ENCODE measurements at places on chromosomes 11 and 22.
A peak's percentile ranks its signal among the peaks of the same experiment; 100 is the strongest.

DNA sequence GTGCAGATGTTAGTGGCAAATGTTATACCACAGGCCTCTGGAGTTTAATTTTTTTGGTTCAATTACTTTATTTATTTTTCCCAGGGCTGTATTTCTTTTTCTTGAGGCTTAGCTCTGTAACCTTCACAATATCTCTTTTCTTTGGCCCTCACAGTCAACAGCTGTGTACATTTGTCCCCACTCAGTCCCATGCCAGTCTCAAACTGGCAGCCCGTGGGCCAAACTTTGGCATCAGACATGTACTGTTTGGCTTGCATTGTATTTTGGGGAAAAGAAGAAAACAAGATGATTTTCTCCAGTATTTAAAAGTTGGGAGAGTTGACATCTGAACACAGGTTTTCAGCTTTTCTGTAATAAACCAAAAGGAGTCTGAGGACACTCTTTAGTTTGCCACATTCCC, 87.1 kb downstream of the PRR5L start:
- DNase-seq, result no peak

DNA sequence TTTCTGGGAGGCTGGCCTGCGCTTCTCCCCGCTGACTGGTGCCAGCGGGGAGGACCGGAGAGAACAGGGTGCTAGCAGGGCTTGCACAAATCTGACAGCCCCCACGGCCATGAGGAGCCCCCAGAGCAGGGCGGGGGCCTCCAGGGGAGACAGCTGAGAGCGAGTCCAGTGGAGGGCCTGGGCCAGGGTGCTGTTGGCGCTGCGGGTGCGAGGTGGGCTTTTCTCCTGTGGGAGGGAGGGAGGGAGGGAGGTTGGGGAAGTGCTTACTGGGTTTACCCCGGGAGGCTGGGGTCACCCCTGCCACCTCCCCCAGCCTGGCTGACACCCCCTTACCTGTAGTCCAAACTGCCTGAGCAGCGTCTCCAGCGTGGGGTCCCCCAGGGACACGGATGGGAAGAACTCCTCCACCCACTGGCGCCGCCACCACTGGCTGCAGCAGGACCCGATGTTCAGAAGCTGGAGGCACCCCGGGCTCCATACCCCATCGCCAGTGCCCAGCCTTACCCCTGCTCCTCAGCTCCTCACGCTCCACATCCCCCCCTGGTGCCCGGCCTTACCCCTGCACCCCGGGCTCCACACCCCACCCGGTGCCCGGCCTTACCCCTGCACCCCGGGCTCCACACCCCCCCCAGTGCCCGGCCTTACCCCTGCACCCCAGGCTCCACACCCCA, 3.9 kb downstream of the LMF2 start:
- peak; percentile 68 for DNase-seq

GRCh38 chr11:83649528-83649855, 363.3 kb upstream of the CCDC90B start:
- no peak for DNase-seq

DNA sequence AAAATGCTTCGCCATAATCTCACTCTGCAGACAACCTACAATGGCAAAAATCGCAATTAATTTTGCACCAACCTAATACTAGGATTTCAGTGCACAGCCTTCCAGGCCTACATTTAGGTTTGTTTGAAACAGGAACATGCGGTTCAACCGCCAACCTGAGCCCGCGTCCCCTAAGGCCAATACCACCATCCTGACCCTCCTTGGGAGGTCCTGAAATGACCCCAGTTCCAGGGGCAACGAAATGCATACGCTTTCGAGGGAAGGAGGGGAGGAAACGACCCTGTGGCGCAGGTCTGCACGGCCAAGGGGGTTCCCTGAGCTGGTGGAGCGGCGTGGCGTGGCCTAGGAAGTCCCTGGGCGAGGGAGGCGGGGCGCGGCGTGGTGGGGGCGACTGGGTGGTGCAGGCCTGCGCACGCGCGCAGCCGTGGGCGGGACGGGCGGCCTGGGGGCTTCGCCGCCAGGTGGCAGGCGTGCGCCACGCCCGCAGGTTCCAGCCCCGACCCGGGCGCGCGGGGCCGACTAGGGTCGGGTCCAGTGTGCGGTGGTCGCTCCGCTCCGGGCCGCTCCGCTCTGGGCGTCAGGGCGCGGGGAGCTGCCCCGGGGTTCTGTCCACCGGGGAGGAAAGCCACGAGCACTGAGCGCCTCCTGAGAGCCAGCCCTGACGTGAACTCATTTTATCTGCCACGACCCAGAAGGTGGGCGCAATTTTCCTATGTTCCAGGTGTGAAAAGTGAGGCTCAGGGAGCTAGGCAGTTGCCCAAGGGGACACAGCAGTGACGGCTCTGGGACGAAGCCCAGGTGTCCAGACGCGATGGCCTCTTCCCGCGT, 94.1 kb downstream of the SWAP70 start:
- peak; percentile 96 for DNase-seq

DNA sequence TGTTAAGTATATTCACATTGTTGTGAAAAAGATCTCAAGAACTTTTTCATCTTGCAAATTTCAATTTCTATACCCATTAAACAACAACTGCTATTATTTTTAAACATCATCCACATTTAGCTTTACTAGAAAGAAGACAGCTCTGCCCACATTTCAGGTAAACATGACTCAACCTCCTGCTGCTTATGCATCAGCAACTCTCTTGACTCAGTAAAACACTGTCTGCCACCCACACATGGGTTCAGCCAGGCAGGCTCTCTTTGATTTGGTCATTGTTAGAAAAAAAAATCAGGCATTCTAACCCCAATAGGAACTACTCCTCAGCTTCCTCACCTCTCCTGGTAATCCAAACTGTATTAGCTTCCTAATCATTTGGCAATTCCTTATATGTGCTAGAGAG, 5.1 kb upstream of the ENDOD1 start:
- DNase-seq, result no peak

- no peak for DNase-seq
These were observed 4.5 kb downstream of the SCO2 start for GRCh38 chr22:50520826-50521453.

DNA sequence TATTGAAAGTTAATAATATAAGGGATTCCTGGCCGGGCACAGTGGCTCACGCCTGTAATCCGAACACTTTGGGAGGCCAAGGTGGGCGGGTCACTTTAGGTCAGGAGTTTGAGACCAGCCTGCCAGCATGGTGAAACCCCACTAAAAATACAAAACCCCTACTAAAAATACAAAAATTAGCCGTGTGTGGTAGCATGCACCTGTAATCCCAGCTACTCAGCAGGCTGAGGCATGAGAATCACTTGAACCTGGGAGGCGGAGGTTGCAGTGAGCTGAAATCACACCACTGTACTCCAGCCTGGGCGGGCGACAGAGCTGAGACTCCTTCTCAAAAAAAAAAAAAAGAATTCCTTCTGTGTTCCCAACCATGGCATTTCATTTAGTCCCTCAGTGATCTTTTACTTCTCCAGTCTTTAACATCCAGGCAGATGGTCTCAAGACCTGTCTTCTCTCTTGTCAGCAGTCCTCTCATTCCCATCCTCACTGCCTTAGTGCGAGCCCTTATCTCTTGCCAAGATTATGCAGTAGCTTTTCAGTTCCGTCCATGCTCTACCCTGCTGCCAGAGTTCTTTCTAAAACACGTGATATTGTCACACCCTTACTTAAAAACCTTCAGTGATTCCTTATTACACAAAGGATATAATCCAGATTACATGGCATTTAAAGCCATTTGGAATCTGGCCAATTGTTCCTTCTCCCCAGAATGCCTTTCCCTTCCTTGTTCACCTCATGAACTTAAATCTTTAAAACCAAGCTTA, 17.9 kb downstream of the RTN3 start:
- DNase-seq, result no peak

- DNase-seq, result no peak
These were observed 1.0 kb downstream of the CBX7 start for GRCh38 chr22:39151329-39151975.

DNA sequence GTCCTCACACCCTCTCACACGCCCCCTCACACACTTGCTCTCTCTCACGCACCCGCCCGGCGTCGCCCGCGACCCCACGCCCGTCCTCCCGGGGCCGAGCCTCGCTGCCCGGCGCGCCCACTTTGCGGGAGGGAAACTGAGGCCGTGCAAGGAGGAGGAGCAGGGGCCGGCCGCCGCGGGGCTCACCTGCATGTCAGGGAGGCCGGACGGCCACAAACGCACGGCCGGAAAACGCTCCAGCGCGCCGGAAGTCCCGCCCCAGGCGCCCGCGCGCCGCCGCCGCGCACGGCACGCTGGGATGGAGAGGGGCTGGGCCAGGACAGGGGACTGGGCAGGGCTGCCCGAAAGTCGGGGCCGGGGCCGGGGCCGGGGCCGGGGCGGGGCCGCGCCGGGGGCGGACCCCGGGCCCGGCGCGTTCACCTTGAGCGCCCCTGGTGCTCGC, at the start of gene CHID1:
Gene CHID1, minus strand, starts transcription at position 222 of the 442 bp plus-strand sequence. CDS start 5,994 bp downstream, outside the sequence.
- DNase-seq, result peak; percentile 96

DNA sequence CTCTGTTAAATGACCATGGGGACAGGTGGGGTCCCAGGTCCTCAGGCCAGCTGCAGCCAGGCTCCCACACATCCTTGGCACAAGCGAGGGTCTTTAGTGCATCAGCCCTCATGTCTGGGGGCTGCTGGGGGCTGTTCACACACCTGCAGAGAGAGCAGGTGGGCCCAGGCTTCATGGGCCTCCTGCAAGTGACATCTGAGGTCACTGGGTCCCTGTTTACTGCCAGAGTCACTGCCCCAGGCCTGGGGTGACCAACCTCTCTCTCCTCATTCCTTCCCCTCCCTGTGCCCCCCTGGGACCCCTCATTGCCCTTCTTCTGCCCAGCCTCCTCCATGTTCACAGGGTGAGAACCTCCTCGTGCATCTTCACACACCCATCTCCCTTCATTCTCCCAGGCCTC, 92.4 kb downstream of the RTL6 start:
- DNase-seq, result no peak

GRCh38 chr11:87425943-87426342, 388.2 kb downstream of the TMEM135 start:
- no peak for DNase-seq

GRCh38 chr11:80596291-80596810, 1155.5 kb upstream of the TENM4 start:
- DNase-seq, result no peak

GRCh38 chr11:77359481-77359880, 58.0 kb upstream of the GDPD4 start:
- no peak for DNase-seq

DNA sequence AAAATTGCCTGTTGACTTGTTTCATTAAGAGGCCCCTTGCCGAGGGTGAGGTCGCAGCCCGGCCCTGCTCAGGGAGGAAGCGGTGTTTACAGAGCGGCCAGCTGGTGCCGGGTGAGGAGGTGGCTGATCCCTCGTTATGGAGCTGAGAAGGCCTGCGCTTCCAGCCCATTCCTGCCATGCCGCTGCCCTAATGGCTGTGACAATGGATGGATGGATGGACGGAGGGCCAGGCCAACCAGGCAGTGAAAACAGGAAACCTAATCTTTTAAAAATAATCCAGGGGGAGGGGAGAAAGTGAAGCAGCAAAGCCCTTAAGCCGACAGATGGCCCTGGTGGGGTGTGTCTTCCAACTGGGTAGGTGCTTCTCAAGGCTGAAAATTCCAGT, 38.5 kb downstream of the BCR start:
- peak; percentile 80 for DNase-seq

GRCh38 chr22:45966320-45966894, 10.6 kb downstream of the WNT7B start:
- peak; percentile 67 for DNase-seq

- no peak for DNase-seq
These were observed 3.4 kb upstream of the ZBED4 start for GRCh38 chr22:49850021-49850911.

DNA sequence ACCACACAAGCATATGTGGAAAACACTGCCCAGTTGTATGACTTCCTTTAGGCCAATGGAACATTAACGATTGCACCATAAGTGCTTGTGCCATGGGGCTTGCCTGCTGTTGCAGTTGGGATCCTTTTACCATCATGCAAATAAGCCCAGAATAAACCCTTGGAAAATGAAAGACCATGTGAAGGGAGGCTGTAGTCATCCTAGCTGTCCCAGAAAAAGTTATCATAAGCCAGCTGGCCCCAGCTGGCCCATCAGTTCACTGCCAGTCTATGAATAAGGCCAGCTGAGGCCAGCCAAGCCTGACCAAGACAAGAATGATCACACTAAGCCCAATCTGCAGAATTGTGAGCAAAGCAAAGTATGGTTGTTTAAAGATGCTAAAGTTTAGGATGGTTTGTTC, 253.9 kb upstream of the ARHGAP20 start:
- no peak for DNase-seq

- no peak for DNase-seq
These were observed 514.7 kb upstream of the CHORDC1 start for GRCh38 chr11:90737444-90738050.

GRCh38 chr11:8717876-8718753, 35.5 kb downstream of the RPL27A start:
- no peak for DNase-seq

DNA sequence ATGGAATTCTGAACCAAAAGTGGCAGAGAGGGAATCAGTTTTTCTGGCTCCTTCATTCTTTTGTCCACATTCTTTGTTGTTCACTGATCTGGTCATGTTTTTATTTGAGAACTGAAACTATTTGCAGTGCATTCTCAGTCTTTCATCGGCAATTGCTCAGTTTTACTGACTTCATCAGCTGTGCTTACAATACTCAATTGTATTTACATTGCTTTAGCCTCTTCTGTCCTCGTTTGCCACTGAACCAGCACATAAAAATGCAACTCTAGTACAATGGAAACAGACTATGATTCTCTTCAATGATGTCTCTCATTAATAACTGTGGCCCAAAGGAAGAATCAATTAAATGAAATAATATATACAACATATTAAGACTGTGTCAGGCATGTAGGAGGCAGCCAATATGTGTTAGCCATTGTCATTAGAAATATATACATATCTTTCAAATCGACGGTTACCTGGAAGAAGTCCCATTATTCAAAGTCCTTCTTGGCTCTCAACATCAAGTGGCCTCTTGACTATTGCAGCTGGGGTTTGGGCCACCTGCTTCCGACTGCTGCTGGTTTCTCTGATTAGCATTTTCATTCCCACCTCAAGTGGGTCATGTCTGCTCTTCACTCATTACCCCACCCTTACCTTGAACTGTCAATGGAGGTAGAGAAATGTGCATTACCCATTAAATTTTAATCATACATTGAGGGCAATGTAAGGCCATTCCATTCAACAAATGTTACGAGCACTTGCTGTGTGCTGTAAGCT, 600.1 kb downstream of the INSC start:
- no peak for DNase-seq

DNA sequence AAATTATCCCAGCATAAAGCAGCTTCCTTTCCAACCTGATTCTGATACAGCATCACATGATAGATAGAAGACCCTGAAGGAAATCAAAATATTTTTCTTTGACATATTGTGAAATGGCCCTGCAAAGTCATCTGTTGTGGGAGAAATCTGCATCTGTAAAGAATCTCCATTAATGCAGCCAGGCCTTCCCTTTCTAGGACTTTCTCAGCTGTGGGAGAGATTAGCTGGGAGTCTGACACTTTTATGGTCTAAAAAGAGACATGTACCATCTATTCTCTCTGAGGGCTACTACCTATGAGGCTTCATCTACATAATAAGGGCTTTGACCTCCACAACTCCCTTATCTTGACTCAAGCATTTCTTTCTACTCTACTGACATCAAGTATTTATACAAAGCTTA, 238.1 kb downstream of the SWAP70 start:
- no peak for DNase-seq

- DNase-seq, result peak; percentile 68
These were observed 89.0 kb downstream of the ISX start for GRCh38 chr22:35154937-35155387.

- DNase-seq, result no peak
These were observed 18.0 kb downstream of the TENM4 start for GRCh38 chr11:79422866-79423265.
